ENCODE measurements at places on chromosomes 3 and 15. TPM values are rescaled to one million over a fixed set of nuclear protein-coding genes. Genes with fewer than 3 reads are reported as not detected.

GRCh38 chr3:128878556-128879124 lies 780 bp upstream of the ACAD9 start:
- peak; percentile 51 for DNase-seq

GRCh38 chr3:137148917-137149316 lies 191.1 kb downstream of the IL20RB start:
- no peak for DNase-seq

DNA sequence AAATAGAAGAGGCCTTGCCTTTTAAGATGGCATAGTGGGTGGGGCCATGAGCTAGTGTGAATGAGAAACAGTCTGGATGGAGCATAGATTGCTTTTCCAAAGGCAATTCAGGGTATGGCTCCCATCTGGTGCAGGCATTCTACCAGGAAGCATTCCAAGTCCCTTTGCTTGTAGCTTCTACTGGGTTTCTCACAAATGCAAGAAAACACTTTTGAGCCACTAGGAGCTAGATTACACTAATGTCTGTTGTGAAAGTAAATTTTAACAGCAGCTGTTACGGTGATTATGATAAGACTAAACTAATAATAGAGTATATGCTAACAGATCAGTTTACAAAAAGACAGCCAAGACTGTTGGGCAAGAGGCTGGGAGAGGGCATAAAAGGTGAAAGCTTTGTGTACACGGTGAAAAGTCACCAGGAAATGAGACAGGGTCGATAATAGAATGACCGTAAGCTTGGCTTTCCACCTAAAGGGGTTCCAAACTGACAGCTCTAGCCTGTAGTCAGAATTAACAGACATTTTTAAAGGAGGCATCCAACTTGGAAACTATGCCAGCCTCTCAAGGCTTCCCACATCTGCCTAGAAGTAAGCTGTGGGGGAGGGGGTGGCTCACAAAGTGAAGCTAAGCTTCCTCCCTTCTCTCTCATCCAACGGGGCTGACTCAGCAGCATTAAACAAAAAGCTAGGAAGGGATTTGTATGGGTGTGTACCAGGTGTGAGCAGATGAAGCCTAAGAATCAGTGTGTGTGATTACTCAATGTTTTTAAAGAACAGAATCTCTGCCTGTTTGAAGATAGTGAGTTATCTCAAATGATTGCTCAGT lies 61.1 kb upstream of the GPD1L start:
- DNase-seq = peak; percentile 73

DNA sequence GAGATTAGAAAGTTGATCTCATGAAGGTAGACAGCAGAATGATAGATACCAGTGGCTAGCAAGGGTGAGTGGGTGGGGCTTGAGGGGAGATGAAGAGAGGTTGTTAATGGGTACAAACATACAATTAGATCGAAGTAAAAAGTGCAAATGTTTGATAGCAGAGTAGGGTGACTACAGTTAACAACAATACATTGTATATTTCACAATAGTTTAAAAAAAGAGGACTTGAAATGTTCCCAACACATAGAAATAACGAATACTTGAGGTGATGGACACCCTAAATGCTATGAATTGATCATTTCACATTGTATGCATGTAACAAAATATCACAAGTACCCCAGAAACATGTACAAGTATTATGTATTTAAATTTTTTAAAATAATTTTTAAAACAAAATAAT lies 47.3 kb downstream of the ADAM10 start:
- no peak for DNase-seq

- DNase-seq = no peak
Observed at GRCh38 chr3:27556887-27557286, 72.7 kb upstream of the SLC4A7 start.

GRCh38 chr3:124514683-124515082 lies 215.6 kb upstream of the UMPS start:
- no peak for DNase-seq

- DNase-seq = no peak
Observed at GRCh38 chr15:33959844-33960548, 8.3 kb upstream of the CHRM5 start.

GRCh38 chr3:3177861-3178497 lies 1.5 kb downstream of the CRBN start:
- peak; percentile 25 for DNase-seq

DNA sequence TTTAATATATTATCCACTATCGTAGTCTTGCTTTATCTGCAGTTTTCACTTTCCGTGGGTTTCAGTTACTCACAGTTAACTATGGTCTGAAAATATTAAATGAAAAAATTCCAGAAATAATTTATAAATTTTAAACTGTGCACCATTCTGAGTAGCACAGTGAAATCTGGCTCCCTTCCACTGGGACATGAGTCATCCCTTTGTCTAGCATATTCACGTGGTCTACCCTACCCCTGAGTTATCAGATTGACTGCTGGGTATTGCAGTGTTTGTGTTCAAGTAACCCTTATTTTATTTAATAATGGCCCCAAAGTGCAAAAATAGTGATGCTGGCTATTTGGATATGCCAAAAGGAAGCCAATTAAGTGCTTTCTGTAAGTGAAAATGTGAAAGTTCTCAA lies 539.5 kb upstream of the AGTR1 start:
- peak; percentile 85 for DNase-seq

DNA sequence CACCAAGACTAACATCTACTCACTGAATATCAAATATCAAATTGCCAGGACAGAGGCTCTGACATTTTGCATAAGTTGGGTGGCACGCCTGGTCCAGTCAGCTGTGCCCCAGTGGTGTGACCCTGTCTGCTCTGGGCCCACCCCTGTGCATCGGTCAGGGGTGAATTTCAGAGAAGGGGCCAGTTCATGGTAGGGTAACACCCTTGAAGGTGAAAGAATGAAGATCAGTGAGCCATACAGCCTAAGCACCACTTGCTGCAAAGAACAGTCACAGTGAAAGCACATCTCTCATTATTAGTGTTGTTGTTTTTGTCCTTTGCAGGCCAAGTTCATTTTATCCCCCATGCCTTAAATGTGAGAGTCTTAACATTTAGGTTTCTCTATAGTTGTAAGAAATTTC lies 86.8 kb downstream of the MYRIP start:
- no peak for DNase-seq

DNA sequence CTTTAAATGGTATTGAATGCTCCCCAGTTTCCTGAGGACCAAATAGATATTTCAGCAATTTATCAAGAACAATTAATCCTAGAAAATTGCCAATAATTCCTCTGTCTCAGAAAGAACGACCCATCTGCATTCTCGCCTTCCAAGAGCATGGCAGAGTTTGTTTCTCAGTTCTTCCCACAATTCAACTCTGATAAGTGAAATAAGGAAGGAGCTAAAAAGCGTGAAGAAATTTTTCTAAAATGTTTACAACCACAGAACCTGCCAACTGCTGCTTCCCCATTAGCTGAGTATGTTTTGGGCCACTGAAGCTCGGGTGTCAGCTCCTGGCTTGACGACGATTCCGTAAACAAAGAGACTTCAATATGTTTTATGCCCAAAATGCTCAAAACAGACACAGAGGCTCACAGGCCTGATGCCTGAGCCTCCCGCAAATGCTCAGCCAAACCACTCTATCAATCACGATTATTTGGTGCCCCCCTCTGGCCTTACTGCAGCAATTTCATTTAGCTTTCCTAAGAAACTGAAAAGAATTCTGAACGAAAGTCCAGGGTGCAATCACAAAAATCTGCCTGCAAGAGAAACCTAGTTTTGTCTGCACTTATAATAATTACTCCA lies 259.2 kb upstream of the CCDC54 start:
- DNase-seq = peak; percentile 65

DNA sequence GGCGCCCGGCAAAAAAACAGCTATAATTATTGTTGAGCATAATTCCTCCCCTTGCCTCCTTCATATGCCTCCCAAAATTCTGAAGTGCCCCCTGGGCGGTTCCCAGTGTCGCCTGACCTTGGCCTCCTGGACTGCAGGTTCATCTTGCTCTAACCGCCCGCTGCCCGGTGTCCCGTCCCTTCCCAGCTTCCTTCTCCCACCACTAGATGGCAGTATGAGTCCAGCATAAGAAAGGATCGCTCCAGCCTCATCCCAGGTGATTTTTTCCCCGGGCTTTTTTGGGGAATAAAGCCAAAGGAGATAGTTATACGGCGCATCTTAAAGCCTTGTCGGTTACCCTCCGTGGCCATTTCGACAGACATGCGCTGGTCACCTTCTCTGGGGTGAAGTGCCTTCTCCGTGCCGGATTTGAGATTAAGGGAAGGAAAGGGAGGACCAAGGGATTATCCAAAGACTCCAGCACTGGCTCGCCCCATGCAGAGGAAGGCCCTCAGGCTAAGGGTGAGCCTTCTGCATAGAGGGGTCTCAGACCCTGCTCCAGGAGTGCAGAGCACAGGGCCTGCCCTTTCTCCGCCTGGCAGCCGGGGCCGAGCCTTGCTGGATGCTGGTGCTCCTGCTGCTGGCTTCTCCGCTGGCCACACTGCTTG lies 45.8 kb upstream of the TRA2B start:
- peak; percentile 85 for DNase-seq

GRCh38 chr3:99645277-99646106 lies 7.1 kb downstream of the COL8A1 start:
- DNase-seq = peak; percentile 57

GRCh38 chr15:62850318-62850717 lies 192.2 kb upstream of the TPM1 start:
- DNase-seq = no peak

GRCh38 chr15:39142500-39142899 lies 438.4 kb upstream of the THBS1 start:
- DNase-seq = no peak

GRCh38 chr3:124854009-124854408 lies 33.2 kb downstream of the ITGB5 start:
- no peak for DNase-seq

- no peak for DNase-seq
Observed at GRCh38 chr3:120678984-120679383, 3.1 kb downstream of the HGD start.

DNA sequence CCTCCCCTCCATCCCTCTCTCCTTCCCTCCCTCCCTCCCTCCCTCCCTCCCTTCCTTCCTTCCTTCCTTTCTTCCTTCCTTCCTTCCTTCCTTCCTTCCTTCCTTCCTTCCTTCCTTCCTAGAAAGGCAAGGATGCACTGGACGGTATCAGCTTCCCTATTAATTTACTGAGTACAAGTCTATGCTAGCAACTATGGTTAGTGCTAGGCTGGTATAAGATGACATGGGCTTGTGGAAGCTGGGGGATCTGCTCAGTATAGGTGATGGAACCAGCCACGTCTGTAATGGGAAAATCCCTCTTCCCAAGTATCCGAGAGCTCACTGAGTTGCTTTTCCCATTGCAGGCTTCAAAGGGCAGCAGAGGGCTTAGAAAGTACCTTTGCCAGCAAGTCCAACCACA lies 96.4 kb upstream of the WNT5A start:
- no peak for DNase-seq

DNA sequence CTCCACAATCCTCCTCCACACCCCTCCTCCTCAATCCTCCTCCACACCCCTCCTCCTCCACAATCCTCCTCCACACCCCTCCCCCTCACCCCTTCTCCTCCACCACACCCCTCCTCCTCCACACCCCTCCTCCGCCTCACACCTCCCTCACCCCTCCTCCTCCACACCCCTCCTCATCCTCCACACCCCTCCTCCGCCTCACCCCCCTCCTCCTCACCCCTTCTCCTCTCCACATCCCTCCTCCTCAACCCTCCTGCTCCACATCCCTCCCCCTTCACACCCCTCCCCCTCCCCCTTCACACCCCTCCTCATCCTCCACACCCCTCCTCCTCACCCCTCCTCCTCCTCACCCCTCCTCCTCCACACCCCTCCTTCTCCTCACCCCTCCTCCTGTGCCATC lies 69.8 kb upstream of the BLM start:
- no peak for DNase-seq

GRCh38 chr3:24396338-24396737 lies 98.3 kb downstream of the THRB start:
- DNase-seq = no peak

- DNase-seq = no peak
Observed at GRCh38 chr3:132262305-132262704, 54.9 kb upstream of the ACP3 start.

- peak; percentile 4 for DNase-seq
Observed at GRCh38 chr15:71079208-71080044, 35.8 kb upstream of the THSD4 start.

DNA sequence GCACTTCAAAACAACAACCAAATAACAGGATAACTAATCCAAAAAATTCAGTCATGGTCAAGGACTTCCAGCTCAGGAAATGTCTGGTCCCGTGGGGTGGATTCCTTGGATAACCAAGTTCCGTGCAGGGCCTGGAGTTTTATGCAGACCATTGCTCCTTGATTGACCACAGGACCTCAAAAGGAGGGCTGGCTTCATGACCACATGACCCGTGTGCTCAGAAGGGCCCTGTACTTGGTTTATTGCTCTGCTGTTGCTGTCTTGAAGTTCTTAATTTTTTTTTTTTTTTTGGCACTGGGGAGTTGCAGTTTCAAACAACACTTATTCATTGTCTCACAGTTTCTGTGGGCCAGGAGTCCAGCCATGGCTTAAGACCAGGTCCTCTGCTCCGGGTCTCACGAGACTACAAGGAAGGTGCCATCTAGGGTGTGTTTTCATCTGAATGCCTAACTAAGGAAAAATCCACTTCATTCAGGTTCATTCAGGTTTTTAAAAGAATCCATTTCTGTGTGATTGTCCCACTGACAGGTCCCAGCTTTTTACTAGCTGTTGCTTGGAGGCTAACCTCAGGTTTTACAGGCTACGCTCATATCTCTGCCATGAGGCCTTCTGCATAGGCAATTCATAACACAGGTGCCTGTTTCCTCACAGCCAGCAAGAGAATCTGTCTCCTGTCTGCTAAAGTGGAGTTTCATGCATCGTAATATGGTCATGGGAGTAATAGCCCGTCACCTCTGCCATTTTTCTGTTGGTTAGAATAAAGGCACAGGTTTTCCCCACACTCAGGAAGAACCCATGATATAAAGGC lies 65.3 kb downstream of the FLNB start:
- DNase-seq = no peak

GRCh38 chr15:95875121-95875643 lies 455.3 kb upstream of the NR2F2 start:
- peak; percentile 47 for DNase-seq

Gene NRG4
- not detected for total RNA-seq

Gene AQR
- total RNA-seq = 33.1 TPM

Gene SLC28A1
- total RNA-seq = not detected

Gene NLGN1
- not detected for total RNA-seq

Gene GABRB3
- total RNA-seq = not detected

Gene SH3GL3
- total RNA-seq = 0.19 TPM

Data from MCF 10A (cell line).